ENCODE measurements at places on chromosomes 3 and 15.

DNA sequence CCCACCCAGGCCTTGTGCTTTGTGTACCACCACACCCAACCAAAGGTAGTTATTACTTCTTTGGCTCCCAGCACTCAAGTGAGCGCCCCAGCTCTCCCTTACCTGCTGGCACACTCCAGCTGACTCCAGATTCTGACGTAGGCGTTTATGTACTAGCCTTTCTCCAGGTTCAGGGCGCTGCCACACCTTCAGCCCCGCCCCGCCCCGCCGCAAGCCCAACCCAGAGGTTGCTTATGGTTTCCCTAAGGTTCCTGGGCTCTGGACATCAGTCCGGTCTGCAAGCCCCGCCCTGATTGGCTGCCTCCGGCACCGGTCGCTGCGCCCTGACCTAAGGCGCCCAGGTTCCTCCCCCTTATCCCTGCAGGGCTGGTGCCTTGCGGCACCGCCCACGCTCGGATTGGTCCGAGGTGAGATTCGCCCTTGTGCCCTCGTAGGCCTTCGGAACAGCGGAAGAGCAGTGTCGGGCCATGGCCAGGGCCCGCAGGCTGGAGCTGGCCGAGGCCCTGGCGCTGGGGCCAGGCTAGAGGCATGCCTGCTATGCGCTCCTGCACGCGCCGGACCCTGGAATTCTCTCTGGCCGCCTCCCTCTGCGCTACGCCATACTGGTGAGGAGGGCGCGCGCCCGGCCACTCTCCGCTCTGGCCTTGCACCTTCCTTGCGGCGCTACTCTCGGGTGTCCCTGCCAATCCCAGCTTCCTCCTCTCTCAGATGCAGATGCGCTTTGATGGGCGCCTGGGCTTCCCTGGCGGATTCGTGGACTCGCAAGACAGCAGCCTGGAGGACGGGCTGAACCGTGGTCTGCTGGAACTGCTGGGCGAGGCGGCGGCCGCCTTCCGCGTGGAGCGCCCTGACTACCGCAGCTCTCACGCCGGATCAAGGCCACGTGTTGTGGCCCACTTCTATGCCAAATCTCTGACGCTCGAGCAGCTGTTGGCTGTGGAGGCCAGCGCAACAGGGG is 19.8 kb upstream of the NUDT16 start:
- no peak for DNase-seq

DNA sequence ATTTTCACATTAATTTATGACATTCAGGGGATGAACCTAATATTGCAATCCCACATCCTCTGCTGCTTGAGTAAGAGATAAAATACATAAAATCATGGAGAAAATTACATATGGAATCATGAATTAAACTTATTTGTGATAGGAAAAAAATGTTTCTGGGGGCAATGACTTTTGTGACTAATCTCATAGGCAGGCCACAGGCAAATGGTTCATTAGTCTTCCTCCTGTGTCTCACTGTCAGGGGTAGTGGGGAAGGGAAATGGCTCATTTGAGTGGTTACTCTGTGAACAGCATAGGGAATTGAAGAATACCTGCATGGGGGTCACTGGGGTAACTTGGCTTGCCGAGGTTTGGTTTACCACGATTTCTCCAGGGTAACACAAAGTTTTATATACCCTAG is 72.0 kb downstream of the TFG start:
- DNase-seq, result no peak

- DNase-seq, result peak; percentile 98
These were observed at the start of gene SERF2 for GRCh38 chr15:43791993-43792760. SERF2 (plus strand) TSS chr15:43792320; CDS start chr15:43792377, 57 bp downstream.

DNA sequence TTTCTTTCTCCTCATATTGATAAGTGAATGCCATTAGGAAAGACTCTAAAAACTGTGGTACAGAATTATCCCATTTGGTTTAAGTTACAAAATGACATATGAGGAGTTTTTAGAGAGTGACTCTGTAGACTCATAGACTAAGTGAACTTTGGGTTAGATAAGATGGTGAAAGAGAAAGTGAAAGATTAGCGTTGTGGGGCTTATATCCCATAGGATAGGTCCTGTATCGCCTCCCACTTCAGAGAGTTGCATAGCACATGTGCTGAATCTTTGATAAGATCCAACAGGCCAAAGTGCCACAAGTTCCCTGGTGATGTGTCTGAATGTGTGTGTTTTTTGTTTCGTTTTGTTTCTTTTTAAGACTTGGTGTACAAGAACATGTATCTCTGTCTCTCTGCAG is 666.9 kb downstream of the MECOM start:
- no peak for DNase-seq

DNA sequence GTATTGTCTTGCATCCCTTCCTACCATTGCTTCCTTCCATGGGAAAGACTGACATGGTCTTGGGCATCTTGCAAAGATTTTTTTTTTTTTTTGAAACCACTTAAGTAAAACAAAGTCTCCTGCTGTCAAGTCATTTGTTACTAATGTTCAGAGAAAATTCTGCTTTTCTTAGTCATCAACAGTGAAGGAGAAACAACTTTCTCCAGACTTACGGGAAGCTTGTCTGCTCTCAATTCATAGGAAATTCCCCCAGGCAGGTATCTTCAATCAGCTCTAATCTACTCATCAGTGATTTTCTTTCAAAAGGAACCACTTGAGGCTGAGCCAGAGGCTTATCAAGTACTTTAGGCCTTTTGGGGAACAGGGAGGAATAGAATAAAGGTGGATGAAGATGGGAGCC is 15.9 kb upstream of the DRD3 start:
- no peak for DNase-seq

- DNase-seq, result no peak
These were observed 15.1 kb downstream of the HEMK1 start for GRCh38 chr3:50584391-50584790.

- peak; percentile 19 for DNase-seq
These were observed 132.9 kb downstream of the TPRG1 start for GRCh38 chr3:189304465-189305351.

GRCh38 chr3:71087143-71088018 is 496.1 kb downstream of the FOXP1 start:
- no peak for DNase-seq

- DNase-seq, result no peak
These were observed 1.9 kb downstream of the TBC1D2B start for GRCh38 chr15:78075490-78076230.

DNA sequence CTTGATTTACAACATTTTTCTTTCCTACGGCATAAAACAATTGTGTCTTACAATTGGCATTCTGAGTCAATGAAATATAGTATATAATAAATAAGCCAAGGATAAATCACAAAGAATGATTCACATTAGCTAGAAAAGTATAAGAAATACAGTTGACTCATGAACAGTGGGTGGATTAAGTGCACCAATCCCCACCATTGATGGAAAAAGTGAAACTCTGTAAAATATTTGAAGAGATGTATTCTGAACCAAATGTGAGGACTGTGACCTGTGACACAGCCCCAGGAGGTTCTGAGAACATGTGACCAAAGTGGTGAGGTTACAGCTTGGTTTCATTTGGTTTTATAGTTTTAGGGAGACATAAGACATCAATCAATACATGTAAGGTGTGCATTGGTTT is 227.5 kb downstream of the ALCAM start:
- DNase-seq, result no peak

DNA sequence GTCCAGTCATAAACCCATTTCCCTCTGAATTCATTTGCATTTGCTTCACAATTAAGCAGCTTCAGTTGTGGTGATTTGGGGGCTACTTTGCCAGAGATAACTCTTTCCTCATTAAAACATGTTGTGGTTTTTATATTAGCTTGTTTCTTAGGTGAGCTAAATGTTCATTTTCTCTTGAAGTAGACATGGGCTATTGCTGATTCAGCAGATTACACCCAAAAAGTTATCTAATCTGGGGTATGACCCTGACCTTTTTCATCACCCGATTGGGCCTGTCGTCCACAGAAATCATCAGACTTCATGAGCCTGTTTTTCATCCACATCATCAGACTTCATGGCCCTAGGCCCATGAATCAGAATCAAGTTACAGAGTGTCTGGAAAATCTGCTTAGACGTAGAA is 97.5 kb upstream of the KLHL25 start:
- no peak for DNase-seq

GRCh38 chr3:155243512-155243921 is 50.0 kb downstream of the STRIT1 start:
- no peak for DNase-seq

- DNase-seq, result no peak
These were observed 11.3 kb upstream of the THRB start for GRCh38 chr3:24505691-24506550.
